ENCODE measurements at places on chromosomes 3 and 15.

GRCh38 chr3:106440672-106441071 lies 571.9 kb upstream of the CBLB start:
- DNase-seq = no peak

DNA sequence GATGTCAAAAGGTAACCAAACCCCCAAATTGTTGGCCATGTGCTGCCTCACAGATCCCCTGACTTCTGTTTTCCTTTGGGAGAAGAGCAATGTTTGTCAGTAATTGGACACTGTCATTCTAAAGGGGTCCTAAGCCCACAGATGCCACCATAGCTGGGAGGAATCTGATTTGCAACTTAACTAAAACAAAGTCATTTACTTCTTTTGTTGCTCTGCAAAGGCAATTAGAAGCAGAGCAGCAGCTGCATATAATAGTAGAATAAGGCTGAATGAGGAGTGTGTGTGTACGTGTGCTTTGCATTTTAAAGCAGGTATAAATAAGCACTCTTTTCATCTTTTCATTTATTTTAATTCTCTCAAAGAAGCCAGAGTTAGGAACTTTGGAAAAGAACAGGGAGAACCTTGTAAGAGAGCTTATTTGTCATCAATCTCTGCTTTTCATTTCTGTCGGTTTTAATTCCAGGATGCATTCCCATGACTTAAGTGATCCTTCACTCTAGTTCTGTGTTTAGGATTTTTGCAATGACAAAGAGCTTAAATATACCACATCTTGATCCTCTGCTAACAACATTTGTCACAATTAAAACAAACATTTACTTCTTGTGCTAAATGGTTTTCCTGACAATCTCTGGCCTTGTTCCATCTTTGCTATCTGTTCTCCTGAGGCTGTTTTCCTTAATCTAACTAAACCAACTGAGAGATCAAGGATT lies 530.2 kb upstream of the CBLB start:
- DNase-seq = no peak

GRCh38 chr15:70053001-70053715 lies 44.6 kb downstream of the TLE3 start:
- DNase-seq = no peak

DNA sequence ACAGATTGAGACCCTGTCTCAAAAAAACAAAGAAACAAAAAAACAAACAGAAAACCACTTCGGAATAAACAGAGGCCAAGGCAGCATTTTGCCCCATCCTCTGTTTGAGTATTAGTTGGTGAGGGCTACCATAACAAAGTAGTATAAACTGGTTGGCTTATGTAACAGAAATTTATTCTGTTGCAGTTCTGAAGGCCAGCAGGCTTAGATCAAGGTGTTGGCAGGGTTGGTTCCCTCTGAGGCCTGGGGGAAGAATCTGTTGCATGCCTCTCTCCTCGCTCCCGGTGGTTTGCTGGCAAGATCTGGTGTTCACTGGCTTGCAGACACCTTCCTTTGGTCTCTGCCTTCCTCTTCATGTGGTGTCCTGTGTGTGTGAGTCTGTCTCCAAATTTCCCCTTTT lies 261.6 kb downstream of the PDZRN3 start:
- no peak for DNase-seq

GRCh38 chr15:61075741-61076140 lies 153.4 kb downstream of the RORA start:
- no peak for DNase-seq

- no peak for DNase-seq
These were observed 21.3 kb upstream of the RAB11A start for GRCh38 chr15:65847989-65848388.

GRCh38 chr3:156535162-156535627 lies 19.7 kb downstream of the SSR3 start:
- no peak for DNase-seq

- no peak for DNase-seq
These were observed 10.5 kb downstream of the ABI3BP start for GRCh38 chr3:100982710-100983109.

- DNase-seq = no peak
These were observed 43.5 kb downstream of the CA12 start for GRCh38 chr15:63338170-63338569.

GRCh38 chr15:64855205-64855975 lies 13.7 kb downstream of the PLEKHO2 start:
- no peak for DNase-seq

DNA sequence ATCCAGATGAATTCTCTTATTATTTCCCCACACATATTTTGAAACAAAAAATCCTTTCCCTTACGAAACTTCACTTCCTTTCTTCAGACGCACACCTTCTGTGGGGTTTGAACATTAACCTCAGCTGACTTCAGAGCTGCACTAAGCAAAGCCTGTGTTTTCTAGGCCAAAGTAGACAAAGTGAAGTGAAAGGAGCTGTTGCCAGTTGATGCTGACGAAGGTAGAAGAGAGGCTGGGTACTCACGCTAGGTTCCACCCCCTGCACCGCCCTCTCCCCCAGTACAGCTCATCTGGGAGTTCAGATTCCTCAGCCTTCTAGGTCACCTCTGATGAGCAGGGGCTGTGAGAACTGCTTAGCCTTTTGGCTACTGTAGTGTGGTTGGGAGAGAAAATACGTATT lies 24.1 kb downstream of the DUT start:
- DNase-seq = no peak

DNA sequence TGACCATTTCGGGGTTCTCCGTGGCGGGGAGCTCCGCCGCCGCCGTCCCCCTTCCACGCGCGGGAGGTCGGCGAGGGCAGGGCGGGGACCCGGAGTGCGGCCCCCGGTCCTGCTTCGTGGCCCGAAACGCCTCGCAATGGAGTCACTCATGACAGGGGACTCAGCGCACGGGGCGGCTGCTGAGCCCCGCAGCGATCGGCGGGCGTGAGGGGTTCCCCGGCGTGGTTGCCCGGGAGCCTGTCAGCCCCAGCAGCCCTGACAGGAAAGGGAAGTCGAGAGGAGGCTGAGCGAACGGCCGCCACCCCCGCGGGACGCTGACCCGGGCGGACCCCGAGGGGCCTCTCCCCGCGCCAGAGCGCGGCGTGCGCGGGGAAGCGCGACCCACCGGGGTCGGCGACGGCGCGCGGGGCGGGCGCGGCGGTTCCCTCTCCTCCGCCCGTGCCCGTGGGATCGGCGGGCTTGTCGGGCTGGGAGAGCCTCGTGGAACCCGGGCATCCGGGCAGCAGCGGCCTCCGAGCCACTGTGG lies 564 bp upstream of the PIGZ start:
- peak; percentile 43 for DNase-seq

DNA sequence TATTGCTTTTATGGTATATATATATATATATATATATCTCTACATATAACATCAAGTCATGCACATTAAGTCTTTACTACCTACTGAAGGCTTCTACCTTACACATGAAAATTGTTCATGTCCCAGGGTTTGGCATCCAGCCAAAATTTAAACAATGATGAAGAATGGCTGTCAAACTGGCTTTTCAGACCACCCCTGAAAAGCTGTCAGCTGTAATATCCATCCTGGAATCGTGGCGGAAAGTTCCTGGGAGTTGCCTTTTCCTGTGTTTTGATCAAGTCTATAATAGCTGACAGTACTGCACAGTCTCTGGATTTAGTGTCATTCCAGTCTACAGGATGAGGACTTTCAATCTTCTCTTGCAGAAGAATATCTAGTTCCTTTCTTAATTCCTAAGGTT lies 48.3 kb downstream of the DHX36 start:
- DNase-seq = no peak

GRCh38 chr3:58528629-58529028 lies 8.4 kb downstream of the ACOX2 start:
- DNase-seq = no peak

DNA sequence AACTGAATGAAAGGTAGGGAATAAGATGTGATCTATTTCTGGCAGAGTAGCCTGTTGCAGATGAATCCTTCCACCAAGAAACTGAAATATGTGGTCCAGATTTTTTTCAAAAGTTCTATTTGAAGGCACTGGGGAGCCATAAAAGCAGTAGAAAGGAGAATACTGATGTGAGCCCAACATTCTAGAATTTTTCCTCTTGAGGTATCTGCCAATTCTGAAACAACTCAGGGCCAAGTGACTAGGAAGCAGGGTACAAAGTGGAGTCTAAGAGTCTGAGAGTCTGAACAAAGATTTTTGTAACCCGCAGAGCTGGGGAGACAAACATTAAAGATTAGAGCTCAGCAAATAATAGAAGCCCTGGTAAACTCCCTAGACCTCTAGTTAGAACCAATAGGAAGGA lies 58.3 kb upstream of the SLCO3A1 start:
- no peak for DNase-seq

DNA sequence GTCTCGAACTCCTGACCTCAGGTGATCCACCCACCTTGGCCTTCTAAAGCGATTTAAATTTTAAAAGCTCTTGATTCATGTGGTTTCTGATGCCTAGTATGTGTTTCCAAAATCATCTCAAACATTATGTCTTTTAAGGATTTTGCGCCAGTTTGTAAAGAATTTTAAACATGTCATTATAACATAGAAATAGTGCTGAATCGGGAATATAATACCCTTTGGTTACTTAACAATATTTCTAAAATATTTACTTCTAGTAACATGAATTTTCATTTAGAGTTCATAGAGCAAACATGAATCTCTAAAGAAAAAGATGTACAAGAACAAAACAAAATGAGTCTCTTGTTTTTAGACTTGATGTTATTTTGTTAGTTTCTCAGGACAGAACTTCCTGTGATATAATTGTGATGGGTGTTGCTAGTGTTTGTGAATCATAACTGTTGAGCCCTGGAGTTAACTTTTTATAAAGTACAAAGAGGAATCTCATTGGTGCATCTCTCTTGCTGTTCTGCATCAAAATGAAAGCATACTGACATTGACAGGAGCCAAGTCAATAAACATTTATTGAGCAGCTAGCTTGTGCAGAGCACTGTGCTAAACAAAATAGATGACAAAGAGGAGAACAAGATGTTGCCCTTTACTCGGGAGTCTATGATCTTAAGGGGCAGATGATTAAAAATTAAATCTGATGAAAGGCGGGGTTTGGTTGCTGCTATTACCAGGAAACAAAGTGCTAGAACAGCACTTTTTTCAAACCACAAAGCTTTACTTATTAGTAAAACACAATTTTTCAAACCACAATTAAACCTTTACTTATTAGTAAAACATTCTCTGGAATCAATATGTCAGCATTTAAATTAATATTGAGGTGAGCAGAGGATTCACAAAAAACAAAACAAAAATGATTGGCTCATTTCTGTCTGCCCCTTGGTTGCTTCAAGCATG lies 73.4 kb downstream of the MME start:
- DNase-seq = no peak

DNA sequence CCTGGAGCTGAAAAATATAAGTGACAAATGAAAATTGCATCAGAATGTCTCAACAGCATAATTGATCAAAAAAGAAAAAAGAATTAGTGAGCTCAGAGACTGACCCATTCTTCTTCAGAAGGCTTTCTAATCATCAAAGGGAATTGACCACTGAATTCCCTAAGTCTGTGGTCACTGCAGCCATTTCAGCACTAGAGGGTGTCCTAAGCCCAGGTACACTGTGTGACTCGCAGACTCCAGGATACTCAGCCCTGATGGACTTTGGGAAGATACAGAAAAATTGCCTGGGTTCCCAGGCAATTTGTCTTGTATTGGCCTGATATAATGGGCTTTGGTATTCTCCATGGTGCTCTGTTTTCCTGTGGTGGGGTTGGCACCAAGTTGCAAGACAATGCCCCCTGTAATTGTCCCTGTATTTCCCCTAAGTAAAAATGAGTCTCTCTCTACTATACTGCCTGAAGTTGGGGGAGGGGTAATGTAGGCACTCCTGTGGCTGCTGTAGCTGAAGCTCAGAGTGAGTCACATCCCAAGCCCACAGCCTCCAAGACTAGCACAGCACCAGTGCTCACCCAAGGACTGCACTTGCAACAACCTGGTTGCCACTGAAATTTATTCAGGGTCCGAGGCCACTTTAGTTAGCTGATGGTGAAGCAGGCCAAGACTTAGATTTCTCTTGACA lies 256.0 kb upstream of the STAC start:
- no peak for DNase-seq

GRCh38 chr3:99950921-99951320 lies 133.3 kb downstream of the CMSS1 start:
- DNase-seq = no peak

GRCh38 chr3:99872923-99873254 lies 55.2 kb downstream of the CMSS1 start:
- DNase-seq = no peak

GRCh38 chr3:13057282-13058040 lies 15.8 kb downstream of the IQSEC1 start:
- DNase-seq = no peak

DNA sequence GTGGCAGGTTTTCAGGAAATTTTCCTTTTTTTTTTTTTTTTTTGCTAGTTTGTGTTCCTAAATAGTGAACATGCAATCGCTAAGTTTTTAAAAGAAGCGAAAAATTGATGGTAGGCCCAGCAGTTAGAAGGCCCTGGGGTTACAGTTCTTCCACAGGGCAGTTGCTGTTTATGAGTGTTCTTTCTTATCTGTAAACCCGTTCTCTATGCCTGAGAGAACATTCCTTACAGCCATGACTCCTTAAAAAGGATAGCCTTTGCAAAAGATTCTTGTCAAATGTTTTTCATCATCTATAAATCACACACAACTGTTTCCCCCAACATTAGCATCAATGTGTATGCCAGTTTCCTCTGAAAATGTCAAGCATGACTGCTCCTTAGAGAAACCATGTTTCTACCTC lies 23.8 kb upstream of the MYZAP start:
- no peak for DNase-seq

DNA sequence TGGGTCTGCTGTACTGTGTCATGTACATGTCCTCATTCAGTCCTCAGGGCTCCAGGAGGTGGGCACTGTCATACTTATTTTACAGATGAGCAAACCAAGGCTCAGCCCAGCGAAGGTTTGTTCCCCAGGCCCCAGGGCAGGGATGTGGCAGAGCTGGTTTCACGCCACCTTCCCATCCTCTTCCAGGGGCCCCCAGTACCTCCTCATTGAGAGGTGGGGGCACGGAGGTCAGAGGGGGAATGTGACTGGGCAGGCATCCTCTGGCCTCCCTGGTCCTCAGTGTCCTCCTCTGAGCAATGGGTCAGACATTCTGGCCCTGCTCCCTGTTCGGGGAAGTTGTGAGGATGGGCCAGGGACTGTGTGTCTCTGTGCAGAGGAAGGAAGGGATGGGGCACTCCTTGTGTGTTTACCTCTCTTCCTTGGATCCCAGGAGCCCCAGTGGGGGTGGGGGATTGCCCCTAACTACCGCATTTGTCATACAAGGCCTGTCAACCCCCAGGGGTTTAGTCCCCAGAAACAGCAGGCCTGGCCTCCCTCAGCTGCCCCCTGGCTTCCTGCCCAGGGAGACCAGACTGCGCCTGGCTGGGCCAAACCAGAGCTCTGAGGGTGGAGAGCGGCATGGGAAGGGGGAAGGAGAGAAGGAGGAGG lies 65.9 kb upstream of the LCTL start:
- DNase-seq = no peak

- DNase-seq = no peak
These were observed 40.3 kb upstream of the WNT5A start for GRCh38 chr3:55527361-55527760.

All from CD4-positive, alpha-beta T cell treated with Interleukin-6 for 4 hours (primary cell).